ENCODE measurements at places on chromosomes 13 and 19. TPM values are rescaled to one million over a fixed set of nuclear protein-coding genes. Genes with fewer than 3 reads are reported as not detected.

Gene ZNF625
- 2.7 TPM for total RNA-seq

Gene ZNF491
- 0.98 TPM for total RNA-seq

Gene KLK10
- not detected for total RNA-seq

Gene RPL18
- 1,511 TPM for total RNA-seq

Gene RUVBL2
- total RNA-seq = 80.1 TPM

GRCh38 chr13:29522044-29522685, 73.3 kb downstream of the SLC7A1 start:
- H3K36me3 ChIP-seq = peaks cover 71% of the 10 kb centered on the region
- no peak overlapping the region for H3K27ac ChIP-seq
- H3K27me3 ChIP-seq = no peaks in the 10 kb centered on the region
- no peaks in the 10 kb centered on the region for H3K4me1 ChIP-seq
- no peak for DNase-seq

DNA sequence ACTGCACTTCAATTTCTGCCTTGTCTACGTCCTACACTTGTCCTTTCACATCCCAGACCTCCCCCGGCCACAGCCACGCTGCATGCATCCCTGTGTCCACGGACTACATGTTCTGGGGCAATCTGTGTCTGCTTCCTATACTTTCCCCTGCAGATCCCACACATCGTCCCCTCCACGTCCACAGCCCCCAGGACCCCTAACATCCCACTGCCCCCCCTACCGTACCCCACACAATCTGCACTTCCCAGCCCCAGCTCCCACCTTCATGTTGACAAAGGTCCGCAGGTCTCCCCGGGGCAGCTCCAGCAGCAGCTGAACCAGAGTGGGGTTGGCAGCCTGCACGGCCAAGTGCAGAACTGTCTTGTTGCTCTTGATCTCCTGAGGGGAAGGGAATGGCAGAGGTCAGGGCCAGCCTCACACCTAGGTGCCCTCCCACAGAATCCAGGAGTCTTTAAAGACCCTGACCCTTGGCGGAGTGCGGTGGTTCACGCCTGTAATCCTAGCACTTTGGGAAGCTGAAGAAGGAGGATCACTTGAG, 10.2 kb downstream of the NFKBID start:
- H3K27me3 ChIP-seq = no peaks in the 10 kb centered on the region
- no peak overlapping the region for H3K27ac ChIP-seq
- H3K36me3 ChIP-seq = peaks cover 71% of the 10 kb centered on the region
- H3K4me1 ChIP-seq = peaks cover 7% of the 10 kb centered on the region
- H3K4me3 ChIP-seq = no peak overlapping the region

DNA sequence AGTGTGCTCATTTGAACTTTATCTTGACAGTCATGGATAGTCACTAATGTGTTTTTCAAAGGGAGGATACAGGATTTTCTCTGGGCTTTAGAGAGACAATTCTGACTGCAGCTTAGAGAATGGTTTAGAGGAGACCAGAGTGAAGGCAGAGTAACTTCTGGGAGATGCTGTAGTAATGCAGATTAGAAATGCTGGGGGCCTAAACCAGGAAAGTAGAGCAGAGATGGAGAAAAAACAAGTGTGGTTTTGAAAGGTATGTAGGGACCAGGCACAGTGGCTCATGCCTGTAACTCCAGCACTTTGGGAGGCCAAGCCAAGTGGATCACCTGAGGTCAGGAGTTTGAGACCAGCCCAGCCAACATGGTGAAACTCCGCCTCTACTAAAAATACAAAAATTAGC, 18.3 kb upstream of the CEBPA start:
- DNase-seq = no peak
- no peak overlapping the region for H3K4me3 ChIP-seq
- H3K4me1 ChIP-seq = no peaks in the 10 kb centered on the region
- peaks cover 15% of the 10 kb centered on the region for H3K27me3 ChIP-seq
- no peaks in the 10 kb centered on the region for H3K36me3 ChIP-seq

- peak overlapping the region; percentile 69 for H3K27ac ChIP-seq
- H3K4me1 ChIP-seq = peaks cover 53% of the 10 kb centered on the region
- peaks cover 10% of the 10 kb centered on the region for H3K27me3 ChIP-seq
Observed at GRCh38 chr19:14434543-14435319, 1.6 kb downstream of the PKN1 start.

GRCh38 chr13:77176350-77176749, 149.4 kb upstream of the FBXL3 start:
- peaks cover 10% of the 10 kb centered on the region for H3K4me1 ChIP-seq
- H3K27me3 ChIP-seq = no peaks in the 10 kb centered on the region
- no peak overlapping the region for H3K27ac ChIP-seq
- H3K36me3 ChIP-seq = peaks cover 55% of the 10 kb centered on the region
- H3K4me3 ChIP-seq = no peak overlapping the region

GRCh38 chr13:111584101-111584672, 263.7 kb downstream of the TEX29 start:
- no peak for DNase-seq
- H3K4me1 ChIP-seq = no peaks in the 10 kb centered on the region
- H3K36me3 ChIP-seq = no peaks in the 10 kb centered on the region
- no peak overlapping the region for H3K4me3 ChIP-seq
- no peak overlapping the region for H3K27ac ChIP-seq

GRCh38 chr19:51121257-51121656, 3.4 kb upstream of the SIGLEC9 start:
- H3K27me3 ChIP-seq = peaks cover 24% of the 10 kb centered on the region
- no peak for DNase-seq
- peaks cover 62% of the 10 kb centered on the region for H3K4me1 ChIP-seq
- no peak overlapping the region for H3K27ac ChIP-seq
- peaks cover 4% of the 10 kb centered on the region for H3K36me3 ChIP-seq
- H3K4me3 ChIP-seq = no peak overlapping the region

DNA sequence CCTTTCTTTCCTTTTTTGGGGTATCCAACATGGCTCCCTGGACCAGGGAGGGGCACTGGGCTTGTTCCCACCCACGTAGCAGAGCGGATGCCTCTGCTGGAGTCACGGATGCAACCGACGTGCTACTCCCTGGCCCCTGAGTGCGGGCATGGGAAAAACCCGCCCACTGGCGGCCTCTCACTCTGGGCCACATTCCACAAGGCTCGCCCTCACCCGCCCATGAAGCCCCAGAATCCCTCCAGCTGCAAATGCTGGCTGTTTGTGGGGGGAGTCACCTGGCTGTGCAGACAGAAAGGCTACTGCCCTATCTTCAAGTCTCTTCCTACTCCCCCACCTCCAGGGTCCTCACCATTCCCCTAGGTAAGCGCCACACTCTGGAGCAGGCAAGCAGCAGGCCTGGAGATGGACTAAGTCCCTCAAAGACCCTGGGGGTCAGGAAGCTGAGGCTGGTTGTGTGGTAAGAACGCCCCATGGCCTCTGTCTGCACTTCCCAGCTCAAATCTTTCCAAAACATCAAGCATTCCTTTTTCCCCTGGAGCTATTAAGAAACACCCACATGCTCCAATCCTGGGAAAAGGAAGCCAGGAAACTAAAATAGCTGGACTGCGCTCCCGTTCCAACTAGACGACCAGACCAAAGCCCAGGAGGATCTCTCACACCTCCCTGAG, 17.9 kb upstream of the EPHX3 start:
- no peaks in the 10 kb centered on the region for H3K4me1 ChIP-seq
- H3K27me3 ChIP-seq = no peaks in the 10 kb centered on the region
- H3K4me3 ChIP-seq = no peak overlapping the region
- no peak overlapping the region for H3K27ac ChIP-seq

DNA sequence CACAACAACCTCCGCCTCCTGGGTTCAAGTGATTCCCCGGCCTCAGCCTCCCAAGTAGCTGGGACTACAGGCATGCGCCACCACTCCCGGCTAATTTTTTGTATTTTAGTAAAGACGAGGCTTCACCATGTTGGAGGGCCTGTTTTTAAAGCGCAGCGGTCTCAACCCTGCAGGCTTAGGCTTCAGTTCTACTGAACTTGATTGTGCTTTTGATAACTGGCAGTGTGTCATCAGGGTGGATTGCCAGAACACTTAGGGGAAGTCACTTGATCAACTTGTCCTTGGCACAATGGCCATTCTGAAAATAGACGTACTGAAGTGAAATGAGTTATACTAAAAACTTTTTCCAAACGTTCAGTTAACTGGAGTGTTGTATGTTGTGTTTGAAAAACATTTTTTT, 472.2 kb downstream of the KLF5 start:
- no peak overlapping the region for H3K4me3 ChIP-seq
- no peaks in the 10 kb centered on the region for H3K36me3 ChIP-seq
- DNase-seq = no peak
- H3K27me3 ChIP-seq = no peaks in the 10 kb centered on the region
- no peaks in the 10 kb centered on the region for H3K4me1 ChIP-seq
- H3K27ac ChIP-seq = no peak overlapping the region

- peaks cover 90% of the 10 kb centered on the region for H3K4me1 ChIP-seq
- DNase-seq = peak; percentile 75
- peaks cover 27% of the 10 kb centered on the region for H3K36me3 ChIP-seq
- peak overlapping the region; percentile 96 for H3K27ac ChIP-seq
- no peaks in the 10 kb centered on the region for H3K27me3 ChIP-seq
- peak overlapping the region; percentile 5 for H3K4me3 ChIP-seq
Observed at GRCh38 chr13:30148171-30148754, 159.1 kb downstream of the KATNAL1 start.

GRCh38 chr19:50050406-50051227, 24.8 kb downstream of the ZNF473 start:
- H3K27ac ChIP-seq = no peak overlapping the region
- H3K27me3 ChIP-seq = peaks cover 6% of the 10 kb centered on the region
- peaks cover 12% of the 10 kb centered on the region for H3K4me1 ChIP-seq
- DNase-seq = peak; percentile 75

DNA sequence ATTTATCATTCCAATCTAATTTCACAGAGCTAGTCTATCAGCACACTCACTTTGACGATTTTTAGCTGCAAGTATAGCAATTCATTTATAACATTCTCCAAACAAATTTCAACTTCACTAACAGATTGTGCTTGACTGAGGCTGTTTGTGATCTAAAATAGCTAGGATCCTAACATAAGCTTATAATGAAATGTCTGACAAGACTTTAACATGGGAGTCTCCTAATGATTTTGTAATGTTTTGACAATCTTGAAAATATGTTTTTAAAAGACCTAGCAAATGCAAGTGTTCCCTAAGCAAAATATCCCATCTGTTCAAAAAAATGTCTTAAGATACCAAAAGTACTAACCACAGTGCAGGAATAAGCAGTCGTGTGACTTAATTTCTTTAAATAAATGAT, 889.5 kb upstream of the SPRY2 start:
- no peak for DNase-seq
- no peak overlapping the region for H3K4me3 ChIP-seq
- no peaks in the 10 kb centered on the region for H3K27me3 ChIP-seq

- no peak overlapping the region for H3K27ac ChIP-seq
- H3K4me3 ChIP-seq = no peak overlapping the region
- no peaks in the 10 kb centered on the region for H3K36me3 ChIP-seq
- no peaks in the 10 kb centered on the region for H3K4me1 ChIP-seq
Observed at GRCh38 chr13:26442541-26442940, 114.9 kb upstream of the WASF3 start.

DNA sequence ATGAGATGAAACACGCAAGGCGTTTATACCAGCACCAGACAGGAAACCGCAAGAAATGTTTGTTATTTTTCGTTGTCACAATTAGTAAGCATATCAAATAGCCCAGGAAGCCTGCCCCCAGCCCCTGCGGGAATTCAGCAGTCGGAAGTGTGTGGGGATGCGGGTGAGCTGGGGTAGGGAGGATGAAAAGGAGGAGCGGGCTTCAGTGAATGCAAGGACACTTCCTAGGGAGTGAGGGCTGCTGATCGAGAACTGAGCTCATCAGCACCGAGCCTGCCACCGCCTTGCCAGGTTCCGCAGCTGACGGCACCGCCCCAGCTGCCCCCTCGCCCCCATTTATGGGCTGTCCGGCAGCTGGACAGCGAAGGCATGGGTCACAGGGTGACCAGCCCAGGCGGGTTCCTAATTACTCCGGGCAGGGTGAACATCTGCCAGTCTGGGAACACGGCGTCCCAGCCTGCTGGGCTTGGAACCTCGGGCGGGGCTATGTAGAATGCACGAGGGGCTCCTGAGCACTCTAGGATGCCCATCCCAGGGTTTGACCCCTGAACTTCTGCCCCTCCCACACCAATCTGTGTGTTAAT, 1.6 kb upstream of the BEST2 start:
- H3K27ac ChIP-seq = no peak overlapping the region
- peaks cover 26% of the 10 kb centered on the region for H3K36me3 ChIP-seq
- peaks cover 4% of the 10 kb centered on the region for H3K4me1 ChIP-seq
- no peak for DNase-seq
- H3K27me3 ChIP-seq = peaks cover 9% of the 10 kb centered on the region
- no peak overlapping the region for H3K4me3 ChIP-seq

GRCh38 chr19:18733196-18733647, 49.7 kb downstream of the CRTC1 start:
- H3K4me1 ChIP-seq = no peaks in the 10 kb centered on the region
- DNase-seq = no peak
- no peaks in the 10 kb centered on the region for H3K36me3 ChIP-seq
- H3K4me3 ChIP-seq = no peak overlapping the region
- H3K27ac ChIP-seq = no peak overlapping the region
